Lung microvascular endothelial cell (primary cell): ENCODE measurements at places on chromosomes 2 and 18.

DNA sequence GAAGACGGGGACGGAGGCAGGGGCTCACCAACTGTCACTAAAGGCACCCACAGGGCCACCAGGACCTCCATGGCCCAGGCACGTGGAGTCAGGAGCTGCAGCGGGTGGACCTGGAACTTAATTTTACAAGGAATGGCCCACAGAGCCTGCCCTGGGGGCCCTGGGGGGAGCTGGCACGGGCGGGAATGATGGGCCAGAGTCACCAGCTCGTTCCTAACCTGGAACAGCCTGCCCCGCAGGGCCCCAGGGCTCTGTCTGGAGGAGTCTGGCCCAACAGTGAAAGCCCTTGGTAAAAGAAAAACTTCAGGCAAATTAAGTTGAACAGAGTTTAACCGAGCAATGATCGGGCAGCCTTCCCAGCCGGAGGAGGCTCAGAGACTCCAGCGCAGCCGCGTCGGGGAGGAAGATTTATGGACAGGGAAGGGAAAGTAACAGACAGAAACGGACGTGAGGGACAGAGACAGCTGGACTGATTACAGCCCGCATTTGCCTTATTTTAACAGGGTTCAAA, 118.4 kb upstream of the TMEM18 start:
- DNase-seq: no peak

- DNase-seq: no peak
These were observed 7.3 kb upstream of the CENPA start for GRCh38 chr2:26778507-26778906.

DNA sequence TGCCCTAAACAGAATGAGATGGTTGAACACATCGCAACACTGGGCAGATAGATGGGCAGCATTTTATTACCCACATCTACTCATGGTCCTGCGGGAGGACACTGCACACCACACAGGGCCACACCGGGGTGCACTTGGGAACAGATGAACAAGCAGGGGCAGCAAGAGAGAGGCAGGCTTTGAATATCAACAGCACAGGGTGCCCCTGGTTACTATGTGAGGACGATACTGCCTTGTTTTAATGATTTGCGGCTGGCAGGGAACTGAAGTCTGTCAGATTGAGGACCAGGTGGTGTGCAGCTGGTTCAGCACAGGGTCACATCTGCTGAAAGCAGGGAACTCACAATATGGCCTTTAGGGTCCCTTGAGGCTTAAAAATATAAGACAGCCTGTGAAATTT, 195.7 kb downstream of the PIEZO2 start:
- DNase-seq: no peak

- no peak for DNase-seq
These were observed 68.6 kb upstream of the PXDN start for GRCh38 chr2:1812926-1813325.

- DNase-seq: no peak
These were observed 419.0 kb downstream of the DSC3 start for GRCh38 chr18:30623401-30624065.

GRCh38 chr2:201973305-201973928, 60.2 kb upstream of the FZD7 start:
- DNase-seq: no peak

GRCh38 chr2:6787376-6787775, 78.3 kb downstream of the CMPK2 start:
- no peak for DNase-seq

DNA sequence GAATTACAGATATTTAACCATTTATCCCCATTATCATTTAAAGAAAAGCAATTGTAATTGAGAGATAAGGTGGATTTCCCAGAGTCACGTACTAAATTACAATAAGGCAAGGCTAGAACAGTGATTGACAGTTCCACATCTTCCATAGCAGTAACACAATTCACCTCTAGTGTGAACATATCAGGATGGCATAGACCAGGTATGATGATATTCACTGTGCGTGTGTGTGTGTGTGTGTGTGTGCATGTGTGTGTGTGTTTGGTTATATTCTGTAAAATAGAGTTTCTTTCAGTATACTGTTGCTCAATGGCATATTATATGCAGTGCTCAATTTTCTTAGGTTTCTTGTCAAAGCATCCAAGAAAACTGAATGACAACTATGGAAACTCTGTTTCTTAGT, 1.7 kb downstream of the SCN2A start:
- DNase-seq: no peak

DNA sequence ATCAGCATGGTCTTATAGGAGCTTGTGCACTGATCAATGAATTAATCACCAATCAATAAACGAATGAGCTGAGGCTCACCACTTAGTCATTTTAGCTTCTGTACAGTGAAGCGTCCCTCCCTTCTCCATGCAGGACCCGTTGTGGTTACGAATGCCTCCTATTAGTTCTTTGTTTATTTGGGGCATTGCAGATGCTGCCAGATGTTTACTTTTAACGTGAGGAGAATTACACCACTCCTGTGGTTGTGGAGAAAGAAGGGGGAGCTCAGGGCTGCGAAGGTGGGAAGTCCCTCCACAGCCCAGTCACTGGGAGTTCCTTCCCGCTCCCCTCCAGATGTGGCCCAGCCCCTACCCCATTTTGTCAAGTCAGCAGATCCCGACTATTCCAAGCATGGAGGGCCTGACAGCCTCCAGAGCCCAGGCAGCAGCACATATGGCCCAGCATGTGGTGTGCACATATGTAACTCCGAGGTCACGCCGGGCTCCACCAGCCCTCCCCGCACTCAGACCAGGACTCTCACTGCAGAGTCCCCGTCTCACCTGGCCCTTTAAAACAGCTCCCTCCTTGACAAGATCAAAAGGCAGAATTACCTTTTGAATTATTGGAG, 20.9 kb downstream of the PKDCC start:
- no peak for DNase-seq

DNA sequence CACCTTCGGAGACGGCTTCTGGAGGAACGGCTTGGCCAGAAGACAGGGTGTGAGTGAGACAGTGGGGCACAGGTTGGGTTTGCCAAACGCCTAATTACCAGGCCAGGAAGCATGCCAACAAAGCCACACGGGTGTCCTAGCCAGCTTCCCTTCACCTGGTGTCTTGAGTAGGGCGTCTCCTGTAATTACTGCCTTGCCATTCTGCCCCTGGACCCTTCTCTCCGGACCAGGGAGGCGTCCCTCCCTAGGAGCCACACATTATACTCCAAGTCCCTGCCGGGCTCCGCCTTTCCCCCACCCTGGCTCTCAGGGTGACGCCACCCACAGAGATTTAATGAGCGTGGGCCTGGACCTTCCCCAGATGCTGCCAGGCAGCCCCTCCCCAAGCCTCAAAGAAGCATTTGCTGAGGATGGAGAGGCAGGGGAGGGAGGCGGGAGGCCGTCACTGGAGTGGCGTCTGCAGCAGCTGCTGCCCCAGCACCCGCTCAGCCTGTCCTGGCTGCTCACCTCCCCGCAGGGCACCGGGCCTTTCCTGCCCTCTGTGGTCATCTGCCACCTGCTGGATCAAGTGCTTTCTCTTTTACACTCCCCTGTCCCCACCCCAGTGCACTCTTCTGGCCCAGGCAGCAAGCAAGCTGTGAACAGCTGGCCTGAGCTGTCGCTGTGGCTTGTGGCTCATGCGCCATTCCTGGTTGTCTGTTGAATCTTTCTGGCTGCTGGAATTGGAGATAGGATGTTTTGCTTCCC, 20.7 kb downstream of the FOSL2 start:
- no peak for DNase-seq

GRCh38 chr18:13260935-13261640, 42.5 kb downstream of the LDLRAD4 start:
- DNase-seq: no peak

GRCh38 chr2:207530160-207531031, 634 bp downstream of the CREB1 start:
- DNase-seq: peak; percentile 54

- DNase-seq: no peak
These were observed 6.9 kb upstream of the EPB41L5 start for GRCh38 chr2:120005834-120006521.

DNA sequence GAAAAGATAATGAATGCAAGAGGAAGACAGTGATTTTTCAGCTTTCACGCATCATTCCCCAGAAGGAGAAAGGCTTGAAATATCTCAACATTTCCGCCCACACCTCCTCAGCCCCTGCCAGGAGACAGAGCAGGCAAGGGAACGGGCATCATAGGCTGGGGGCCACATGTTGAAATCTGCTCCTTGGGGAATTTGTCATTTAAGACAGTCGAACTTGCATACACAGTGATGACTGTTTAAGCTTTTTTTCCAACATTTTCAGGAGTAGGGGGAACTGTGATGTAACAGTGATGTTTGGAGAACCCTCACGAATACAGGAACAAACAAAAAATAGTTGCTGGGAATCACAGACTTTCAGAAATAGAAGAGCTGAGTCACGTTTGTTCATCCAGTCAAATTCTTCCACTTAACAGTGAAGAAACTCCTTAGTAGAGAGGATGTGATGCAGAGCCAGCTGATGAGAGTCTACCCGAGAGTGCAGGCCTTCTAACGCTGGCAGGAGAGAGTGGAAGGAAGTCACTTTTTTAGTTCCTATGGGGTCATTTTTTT, 266.8 kb downstream of the ALPK2 start:
- DNase-seq: peak; percentile 97

DNA sequence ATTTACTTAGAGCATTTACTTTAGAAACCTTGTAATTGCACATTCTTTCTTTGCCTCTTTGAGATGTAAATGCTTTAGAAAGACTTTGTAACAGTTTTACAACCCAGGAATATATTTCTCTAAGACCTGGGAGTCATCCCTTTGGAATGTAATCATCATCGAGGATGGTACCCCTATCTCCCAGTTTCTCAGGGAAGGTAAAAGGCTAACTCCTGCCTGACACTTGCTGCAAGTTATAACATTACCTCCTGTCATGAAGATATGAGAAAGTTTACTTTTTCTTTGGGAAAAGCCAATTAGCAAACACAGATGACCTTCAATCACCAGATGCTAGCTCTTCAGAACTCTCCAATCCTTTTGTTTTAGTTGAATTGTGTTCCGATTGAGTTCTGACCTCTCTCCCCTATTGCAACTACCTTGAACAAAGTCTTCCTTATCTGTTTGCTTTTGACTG, 420.3 kb upstream of the FSIP2 start:
- no peak for DNase-seq

DNA sequence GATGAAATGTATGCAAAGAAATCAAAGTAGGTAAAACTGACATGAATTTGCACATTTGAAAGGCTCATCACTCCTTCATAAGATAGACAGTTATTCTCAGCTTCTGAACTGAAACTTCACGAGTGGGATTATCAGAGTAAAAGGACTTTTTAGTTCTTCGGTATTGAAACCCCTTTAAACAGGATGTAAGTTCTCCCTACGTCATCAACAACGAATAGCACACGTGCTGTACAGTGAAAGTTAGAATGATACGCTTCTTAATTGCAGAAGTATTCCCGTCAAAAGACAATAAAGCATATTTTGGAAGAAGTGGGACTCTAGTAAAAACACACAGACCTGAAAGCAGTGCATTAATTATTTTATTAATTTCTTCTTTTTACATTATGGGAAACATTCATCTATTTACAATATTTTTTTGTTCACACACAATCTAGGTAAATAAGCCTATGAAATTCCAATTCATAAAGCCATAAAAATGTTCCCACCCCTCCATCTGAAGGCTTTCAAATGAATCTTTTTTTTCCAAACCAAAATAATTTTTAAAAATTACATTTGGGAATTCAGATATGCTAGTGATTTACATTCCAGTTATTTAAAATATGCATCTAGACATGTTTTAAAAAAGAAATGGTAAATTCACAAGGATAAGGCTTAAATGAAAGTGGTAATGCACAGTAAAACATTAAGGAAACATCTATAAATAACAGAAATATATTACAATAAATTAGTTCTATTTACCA, 45.9 kb downstream of the TGIF1 start:
- DNase-seq: no peak

DNA sequence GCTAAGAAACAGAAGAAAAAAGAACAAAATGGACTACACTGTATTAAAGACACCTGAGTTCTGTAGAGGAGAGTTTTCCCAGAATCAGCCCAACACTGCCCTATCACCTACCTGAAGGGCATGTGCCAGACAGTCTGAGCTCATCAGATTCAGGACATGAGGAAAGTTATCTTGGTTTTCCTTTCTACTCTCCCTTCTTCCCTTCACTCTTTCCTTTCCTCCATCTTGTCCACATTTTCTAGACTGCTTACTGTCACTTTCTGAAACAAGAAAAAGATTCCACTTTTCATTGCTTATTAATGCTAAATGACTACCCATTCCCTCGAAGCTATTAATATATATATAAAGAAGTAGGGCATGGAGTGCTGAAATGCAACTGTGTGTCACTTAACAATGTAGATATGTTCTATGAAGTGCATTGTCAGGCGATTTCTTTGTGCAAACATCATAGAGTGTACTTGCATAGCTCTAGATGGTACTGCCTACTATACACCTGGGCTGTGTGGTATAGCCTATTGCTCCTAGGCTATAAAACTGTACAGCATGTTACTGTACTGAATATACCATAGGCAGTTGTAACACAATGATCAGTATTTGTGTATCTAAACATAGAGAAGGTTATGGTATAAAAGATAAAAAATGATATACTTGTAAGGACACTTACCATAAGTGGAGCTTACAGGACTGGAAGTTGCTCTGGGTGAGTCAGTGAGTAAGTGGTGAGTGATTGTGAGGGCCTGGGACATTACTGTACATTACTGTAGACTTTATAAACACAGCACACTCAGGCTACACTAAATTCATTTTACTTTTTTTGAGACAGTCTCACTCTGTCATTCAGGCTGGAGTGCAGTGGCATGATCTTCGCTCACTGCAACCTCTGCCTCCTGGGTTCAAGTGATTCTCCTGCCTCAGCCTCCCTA, 145.5 kb upstream of the ITGA6 start:
- DNase-seq: peak; percentile 61

- peak; percentile 85 for DNase-seq
These were observed 2.8 kb downstream of the PREPL start for GRCh38 chr2:44358503-44358902.

- no peak for DNase-seq
These were observed 9.4 kb downstream of the HNRNPA3 start for GRCh38 chr2:177221970-177222369.

DNA sequence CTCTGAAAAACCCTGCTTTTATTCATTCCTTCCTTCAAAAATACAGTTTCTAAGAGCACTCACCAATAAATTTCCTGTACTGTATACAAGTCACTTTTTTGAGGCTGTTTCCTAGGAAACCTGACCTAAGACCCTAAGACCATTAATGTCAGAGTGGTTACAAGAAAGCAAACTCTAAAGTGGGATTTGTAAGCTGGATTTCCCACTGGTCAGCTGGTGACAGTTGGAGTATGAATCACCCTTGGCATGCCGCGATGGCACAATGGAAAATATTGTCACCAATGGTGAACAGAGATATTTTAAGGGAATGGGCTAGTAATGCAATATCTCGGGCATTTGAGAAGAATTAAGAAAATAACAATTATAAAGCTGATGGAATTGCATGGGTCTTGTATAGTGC, 101.9 kb downstream of the COL3A1 start:
- no peak for DNase-seq

- DNase-seq: peak; percentile 73
These were observed 14.6 kb upstream of the NFATC1 start for GRCh38 chr18:79380816-79381806.

DNA sequence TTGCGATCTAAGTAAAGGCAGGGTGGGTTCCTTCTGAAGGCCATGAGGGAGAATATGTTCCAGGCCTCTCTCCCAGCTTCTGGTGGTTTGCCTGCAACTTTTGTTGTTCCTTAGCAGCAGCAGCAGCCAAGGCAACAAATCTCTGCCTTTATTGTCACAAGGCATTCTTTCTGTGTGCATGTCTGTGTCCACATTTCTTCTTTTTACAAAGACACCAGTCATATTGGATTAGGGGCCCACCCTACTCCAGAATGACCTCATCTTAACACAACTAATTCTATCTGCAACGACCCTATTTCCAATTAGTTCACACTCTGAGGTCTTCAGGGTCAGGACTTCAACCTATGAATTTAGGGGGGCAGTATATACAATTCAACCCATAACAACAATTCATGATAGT, 587.5 kb downstream of the XIRP2 start:
- DNase-seq: no peak
